ENCODE measurements at places on chromosomes 1 and 21.
A peak's percentile ranks its signal among the peaks of the same experiment; 100 is the strongest.

DNA sequence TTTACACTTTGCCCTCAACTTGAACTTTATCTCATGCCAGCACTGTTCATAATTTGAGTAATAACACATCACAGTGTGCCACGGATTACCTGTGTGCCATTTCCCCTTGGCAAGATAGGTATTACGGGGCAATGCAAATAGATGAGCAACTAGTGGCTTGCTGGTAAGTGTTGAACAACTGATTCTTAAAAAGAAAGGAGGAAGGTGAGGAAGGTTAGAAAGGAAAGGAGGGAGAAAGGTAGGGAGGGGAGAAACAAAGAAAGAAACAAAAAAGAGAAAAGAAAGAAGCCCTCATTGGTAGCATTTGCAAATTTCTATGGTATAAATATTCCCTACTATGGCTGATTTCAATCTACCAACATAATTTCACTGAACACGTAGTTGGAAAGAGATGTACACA is 118.2 kb upstream of the OLIG2 start:
- DNase-seq = no peak

DNA sequence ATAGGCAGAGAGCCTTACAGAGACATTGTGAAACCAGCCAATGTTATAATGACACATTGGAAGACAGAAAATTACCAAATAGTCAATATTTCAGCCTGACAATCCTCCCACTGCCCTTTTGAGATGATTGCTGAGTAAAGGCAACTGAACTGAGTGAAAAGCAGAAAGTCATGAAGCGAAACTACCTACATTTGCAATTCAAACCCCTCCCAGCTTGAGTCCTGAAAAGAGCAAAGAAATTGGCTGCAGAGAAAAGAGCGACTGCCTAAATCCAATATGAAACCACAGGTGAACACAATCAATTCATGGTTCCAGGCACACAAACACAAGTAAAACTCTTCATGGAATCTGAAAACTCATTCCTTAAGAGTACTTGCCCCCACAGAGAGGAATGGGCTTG is 143.4 kb upstream of the CHRM3 start:
- DNase-seq = no peak

- peak; percentile 85 for DNase-seq
These were observed 914 bp upstream of the ADGRB2 start for GRCh38 chr1:31765041-31765467.

- DNase-seq = no peak
These were observed 323.6 kb downstream of the MRPL39 start for GRCh38 chr21:25283720-25284119.

GRCh38 chr1:66172272-66172671 is 361.7 kb upstream of the SGIP1 start:
- DNase-seq = no peak

- DNase-seq = no peak
These were observed 27.1 kb downstream of the KRTAP24-1 start for GRCh38 chr21:30255679-30256078.

DNA sequence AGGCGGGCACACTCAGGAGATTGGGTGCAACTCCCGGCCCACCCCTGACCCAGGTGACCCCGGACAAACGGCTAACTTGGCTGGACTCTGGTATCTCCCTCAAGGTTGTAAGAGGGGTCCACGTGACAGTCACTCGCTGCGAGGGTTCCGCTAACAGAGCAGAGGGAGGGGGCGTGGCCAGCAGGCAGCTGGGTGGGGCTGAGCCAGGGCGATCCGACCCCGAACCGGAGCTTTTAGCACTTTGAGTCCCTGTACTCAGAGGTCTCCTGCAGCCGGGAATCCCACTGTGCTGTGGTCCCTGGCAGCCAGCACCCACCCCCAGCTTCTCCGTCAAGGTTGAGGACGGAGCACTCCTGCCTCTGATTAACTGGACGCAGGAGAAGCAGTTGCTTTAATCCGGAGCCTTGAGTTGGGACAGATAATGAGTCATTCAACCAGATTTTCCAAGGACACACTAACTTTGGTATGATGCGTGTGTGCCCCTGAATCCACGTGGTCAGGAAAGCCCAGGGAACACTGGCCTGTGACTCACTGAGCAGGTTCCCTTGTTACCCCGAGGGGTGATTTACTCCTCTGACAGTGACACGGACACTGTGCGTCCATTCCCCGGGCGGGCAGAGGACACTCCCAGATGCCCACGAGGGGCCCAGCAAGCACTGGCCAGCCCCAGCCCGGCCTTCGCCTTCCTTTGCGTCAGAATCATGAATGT is 16.8 kb downstream of the TRPM2 start:
- peak; percentile 37 for DNase-seq

DNA sequence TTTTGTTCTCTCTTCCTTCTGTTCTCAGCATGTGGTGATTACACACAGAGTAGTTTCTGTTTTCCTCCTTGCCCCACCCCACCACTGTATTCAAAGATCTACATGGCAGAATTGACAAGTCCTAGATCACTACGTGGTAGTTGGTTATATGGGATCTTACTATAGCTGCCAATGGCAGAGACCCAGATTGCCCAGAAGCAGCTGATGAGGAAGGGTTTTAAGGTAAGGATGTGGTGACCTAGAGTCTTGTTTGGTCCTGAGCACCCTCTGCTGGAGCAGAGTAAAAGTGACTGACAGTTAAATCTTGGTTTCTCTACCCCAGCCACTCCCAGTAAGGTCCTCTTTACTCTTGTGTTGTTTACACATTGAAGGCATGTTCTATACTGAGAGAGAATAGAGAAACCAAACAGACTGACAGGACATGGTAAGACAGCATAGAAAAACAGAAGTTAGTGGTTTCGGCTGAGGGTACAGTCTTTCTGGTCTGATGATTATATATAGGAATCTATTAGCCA is 22.8 kb upstream of the STRIP1 start:
- DNase-seq = no peak

DNA sequence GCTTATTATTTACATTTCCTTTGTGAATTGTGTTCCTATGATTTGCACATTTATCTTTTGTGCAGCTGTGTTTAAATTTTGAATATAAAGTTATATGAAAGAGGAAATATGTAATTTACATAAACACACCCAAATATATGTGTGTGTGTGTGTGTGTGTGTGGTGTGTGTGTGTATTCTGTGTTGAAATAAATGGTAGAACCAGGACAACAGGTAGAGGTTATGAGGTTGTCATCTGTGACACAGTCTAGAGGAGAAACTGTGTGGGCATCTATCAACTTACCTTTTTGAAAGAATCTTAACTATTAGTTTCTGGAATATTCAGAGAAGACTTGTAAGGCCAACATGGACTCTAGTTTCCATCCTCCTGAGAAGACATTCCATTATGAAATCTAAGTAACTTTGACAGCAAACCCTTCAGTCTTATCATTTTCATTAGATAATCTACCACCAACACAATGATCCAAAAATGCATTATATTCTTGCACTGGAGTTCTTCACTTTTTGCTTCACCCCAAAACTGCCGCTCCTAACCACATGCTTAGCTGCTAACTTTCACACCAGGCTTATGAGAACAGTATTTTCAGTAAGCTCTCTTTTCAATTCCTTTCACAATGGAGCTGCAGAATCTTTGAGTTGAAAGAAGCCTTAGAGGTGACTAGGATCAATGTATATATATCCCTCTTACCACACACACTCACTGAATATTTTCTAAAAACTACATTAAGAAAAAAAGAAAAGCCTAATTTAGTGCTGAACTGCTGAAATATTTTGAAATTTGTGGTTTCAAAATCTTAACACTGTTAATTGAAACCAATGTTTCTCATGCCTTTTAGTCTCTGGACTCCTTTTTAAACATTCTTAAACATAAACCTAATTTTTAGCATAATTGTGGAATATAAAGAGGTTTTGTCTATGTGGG is 21.8 kb downstream of the PTPRC start:
- DNase-seq = no peak

DNA sequence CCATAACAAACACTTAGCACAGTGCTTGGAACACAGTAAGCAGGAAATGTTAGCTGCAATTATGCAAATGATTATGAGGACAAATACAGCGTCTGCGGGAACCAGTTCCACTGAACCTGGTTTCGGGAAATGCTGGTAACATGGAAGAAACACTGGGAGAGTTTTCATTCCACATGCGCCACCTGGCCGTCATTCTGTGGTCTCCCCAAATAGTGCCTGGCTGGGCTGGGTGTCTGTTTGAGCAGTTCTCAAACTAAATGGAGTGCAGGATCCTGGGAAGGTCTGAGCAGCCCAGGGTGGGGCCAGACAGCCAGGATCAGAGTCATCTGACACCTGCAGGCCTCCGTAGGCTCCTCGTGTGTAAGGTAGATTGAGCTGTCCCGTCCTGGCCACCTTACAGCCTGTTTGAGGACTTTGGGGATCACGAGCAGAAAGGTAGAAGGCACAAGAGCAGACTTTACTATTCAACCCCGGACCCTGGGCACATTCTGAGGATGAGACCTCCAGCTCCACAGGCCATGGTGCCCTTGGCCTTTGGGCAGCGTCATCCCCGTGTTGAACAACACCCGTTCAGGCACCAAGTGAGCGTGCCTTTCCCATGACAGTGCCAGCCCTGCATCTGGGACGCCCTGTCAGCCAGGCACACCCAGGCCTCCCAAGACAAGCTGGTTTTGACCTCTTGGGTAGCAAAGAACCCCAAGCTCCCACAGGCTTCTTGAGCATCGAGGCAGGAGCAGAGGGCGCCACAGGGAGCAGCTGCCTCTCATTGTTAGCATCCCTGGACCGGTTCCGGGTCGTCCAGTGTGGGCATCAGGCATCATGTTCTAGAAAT is 101.9 kb downstream of the PRDM2 start:
- no peak for DNase-seq

GRCh38 chr1:183416850-183417771 is 1.1 kb downstream of the NMNAT2 start:
- peak; percentile 49 for DNase-seq

- peak; percentile 16 for DNase-seq
These were observed 43.4 kb downstream of the IGSF5 start for GRCh38 chr21:39788383-39788782.

GRCh38 chr1:169509354-169509753 is 23.6 kb upstream of the SLC19A2 start:
- DNase-seq = no peak

GRCh38 chr1:18957136-18957521 is 653 bp upstream of the IFFO2 start:
- DNase-seq = no peak

DNA sequence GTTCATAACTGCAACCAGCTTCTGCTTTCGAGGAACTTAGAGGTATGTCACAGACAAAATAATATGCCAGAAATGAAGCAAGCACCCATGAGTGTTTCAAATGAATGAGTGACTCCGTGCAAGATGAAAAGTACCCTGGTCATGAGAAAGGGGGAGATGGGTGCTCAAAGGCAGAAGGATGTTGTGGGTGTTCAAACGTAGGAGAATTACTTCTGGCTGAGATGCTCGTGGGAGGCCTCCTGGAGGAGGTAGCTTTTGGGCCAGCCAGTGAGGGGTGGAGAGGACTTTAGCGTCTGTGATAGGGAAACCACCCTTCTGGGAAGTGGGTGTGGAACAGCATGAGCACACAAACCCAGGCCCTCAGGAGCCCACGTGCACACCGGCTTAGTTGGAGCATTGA is 113.8 kb downstream of the SYF2 start:
- DNase-seq = no peak

DNA sequence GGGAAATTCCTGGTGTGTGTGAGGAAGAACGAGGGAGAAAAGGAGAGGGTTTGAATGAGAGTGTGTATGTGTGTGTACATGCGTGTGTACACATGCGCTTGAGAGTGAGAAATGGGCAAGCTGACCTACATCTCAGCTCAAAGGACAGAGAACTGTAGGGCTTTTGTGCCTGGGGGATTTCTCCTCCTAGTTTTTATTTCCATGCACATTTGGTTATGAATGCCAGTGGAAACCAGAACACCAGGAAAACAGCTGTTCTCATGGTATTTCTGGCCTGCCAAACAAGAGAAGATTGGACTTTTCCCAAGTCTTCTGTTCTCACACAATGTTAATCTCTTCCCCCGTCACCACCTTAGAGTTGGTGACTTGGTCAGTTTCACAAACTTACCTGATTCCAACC is 45.2 kb downstream of the SLC44A3 start:
- no peak for DNase-seq

- no peak for DNase-seq
These were observed 559.7 kb upstream of the CAMK1G start for GRCh38 chr1:209023790-209024189.

GRCh38 chr1:113895098-113895497 is 7.7 kb upstream of the BCL2L15 start:
- DNase-seq = no peak

DNA sequence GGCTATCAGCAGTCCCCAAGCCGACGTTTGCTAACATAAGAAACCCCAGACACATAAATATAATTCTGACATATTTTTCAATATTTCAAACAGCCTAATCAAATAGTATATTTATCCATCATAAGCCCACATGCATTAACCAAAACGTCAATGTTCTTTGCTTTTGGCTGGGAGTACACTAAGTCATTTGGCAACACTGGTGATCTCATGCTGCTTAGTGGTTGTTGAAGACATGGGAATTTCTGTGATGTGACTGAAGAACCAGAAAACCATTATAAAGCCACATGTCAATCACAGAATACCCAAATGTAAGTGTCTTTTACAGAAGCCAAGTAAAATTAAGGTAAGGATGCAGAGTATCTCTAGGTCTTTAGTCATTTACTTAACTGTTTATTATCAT is 57.6 kb downstream of the PLPPR5 start:
- no peak for DNase-seq

GRCh38 chr1:230144010-230144614 is 77.1 kb downstream of the GALNT2 start:
- DNase-seq = no peak

- no peak for DNase-seq
These were observed 133.4 kb downstream of the EDEM3 start for GRCh38 chr1:184621260-184621659.

GRCh38 chr1:45531873-45532272 is 10.2 kb upstream of the PRDX1 start:
- DNase-seq = no peak

DNA sequence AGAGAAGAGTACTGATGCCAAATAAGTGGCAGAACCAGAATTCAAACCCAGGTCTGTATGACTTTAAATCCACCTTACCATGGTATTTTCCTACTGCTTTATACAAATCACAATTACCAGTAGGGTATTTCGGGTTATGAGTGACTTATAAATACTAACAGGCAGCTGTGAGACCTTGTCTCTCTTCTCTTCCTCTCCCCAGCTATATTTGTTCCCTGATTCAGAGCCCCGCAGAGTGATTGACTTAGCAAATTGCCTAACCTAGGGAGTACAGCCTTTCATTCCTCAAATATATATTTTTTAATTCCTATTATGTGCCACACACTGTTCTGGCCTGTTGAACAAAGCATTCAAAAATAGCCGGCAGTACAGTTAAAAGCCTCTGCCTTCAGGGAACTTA is 168.0 kb downstream of the CLEC20A start:
- DNase-seq = no peak

GRCh38 chr1:38018864-38019343 is 6.4 kb downstream of the UTP11 start:
- no peak for DNase-seq

GRCh38 chr21:31696424-31696823 is 35.5 kb downstream of the SCAF4 start:
- DNase-seq = no peak

- DNase-seq = no peak
These were observed 19.9 kb downstream of the NUCKS1 start for GRCh38 chr1:205729945-205730610.
